Stimulated activated CD8-positive, alpha-beta memory T cell treated with anti-CD3 and anti-CD28 coated beads, Interleukin-2, amount 100 ng/mL, for 1 hour (primary cell): ENCODE measurements at places on chromosomes 3 and 15.

DNA sequence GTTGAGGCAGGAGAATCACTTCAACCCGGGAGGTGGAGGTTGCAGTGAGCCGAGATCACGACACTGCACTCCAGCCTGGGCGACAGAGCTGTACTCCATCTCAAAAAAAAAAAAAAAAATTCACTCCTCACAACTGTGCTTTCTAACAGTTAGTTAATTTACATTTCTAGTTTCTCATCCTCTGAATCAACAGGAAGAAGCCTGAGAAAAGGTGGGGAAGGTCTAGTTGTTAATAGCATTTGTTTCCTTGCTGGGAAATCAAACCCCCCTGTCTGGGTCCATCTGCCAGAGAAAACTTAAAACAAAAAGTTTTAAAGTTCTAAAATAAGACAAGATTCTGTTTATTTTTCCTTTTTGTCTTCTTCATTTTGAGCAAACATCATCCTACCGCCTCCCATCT, 62.3 kb downstream of the TMEM39A start:
- no peak for DNase-seq

GRCh38 chr15:32994810-32995424, 199.6 kb downstream of the FMN1 start:
- no peak for DNase-seq

GRCh38 chr3:187736418-187736871, 8.8 kb downstream of the BCL6 start:
- DNase-seq, result no peak

- no peak for DNase-seq
These were observed 3.5 kb upstream of the HHATL start for GRCh38 chr3:42705962-42706585.

- DNase-seq, result no peak
These were observed 105.6 kb upstream of the BFSP2 start for GRCh38 chr3:133294253-133294652.

DNA sequence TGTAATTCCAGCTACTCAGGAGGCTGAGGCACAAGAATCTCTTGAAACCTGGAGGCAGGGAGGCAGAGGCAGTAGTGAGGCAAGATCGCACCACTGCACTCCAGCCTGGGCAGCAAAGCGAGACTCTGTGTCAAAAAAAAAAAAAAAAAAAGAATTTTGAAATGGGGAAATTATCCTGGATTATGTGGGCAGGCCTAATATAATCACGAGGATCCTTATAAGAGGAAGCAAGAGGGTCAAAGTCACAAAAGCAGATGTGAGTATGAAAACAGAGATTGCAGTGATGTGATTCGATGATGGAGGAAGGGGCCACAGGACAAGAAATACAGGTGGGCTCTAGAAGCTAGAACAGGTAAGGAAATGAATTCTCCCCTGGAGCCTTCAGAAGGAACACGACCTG, 159.6 kb downstream of the LEKR1 start:
- no peak for DNase-seq

DNA sequence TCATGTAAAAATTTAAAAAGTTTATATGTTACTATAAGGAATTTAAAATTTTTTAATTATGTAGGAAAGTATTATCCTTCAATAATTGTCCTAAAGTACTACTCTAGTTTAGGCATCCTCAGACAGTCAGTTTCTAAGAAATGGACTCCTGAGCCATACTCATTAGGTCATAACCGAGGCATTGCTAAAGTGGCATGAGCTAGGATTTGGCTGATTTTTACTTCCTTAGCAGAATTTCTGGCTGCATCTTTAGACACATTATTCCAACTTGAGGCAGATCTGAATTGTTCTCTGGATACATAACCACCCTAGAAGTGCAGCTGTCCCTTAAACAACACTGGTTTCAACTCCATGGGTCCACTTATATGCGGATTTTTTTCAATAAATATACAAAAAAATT, 38.3 kb downstream of the IFT57 start:
- no peak for DNase-seq

GRCh38 chr15:83107841-83108181, 366 bp downstream of the TM6SF1 start:
- DNase-seq, result no peak
